Thoracic aorta (tissue), 2 donors: ENCODE measurements at places on chromosomes 16 and 17. TPM values are rescaled to one million over a fixed set of nuclear protein-coding genes. Genes with fewer than 3 reads are reported as not detected.

CD300H gene
- total RNA-seq, result not detected

DNA sequence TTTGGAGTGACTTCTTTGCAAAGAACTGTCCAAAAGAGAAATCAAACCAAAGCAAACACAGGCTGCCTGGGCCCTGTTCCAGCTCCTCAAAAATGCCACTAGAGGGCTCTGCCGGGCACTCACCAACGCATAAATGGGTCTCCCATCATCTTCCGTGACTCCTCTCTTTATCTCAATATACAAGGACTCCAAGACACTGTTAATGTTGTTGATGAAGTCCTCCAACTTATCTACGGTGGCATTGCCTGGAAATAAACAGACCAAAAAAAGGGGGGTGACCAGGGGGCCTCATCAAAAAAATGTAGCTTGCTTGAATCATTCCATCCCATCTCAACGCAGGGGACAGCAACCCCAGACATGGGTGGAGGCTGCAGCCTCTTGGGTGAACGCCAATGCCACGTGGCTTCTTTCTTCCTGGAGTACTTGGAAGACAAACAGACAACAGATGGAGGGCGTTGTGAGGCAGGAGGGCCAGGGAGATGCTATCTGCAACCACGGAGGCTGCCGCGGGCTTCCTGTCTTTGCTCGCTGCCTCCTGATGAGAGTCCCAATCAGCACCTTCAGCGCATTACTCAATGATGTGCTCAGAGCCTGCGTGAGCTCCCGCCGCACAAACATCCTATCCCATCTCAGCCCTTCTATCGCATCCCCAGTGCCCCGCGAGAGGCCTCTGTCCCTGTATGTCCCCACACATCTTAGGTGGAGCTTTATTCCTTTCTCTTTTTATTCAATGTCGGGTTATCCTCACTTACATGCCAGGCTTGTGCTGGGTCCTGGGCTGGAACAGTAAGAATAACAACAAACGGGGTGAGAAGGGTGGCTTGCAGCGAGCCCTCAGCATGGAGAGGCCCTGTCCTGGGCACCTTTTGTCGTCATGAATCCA, 32.0 kb downstream of the KDM8 start:
- peak overlapping the region; percentile 2 for H3K27ac ChIP-seq
- H3K27me3 ChIP-seq, result no peaks in the 10 kb centered on the region
- peaks cover 4% of the 10 kb centered on the region for H3K4me1 ChIP-seq
- peaks cover 13% of the 10 kb centered on the region for H3K36me3 ChIP-seq

- DNase-seq, result no peak
- H3K27me3 ChIP-seq, result no peaks in the 10 kb centered on the region
- H3K4me3 ChIP-seq, result no peak overlapping the region
- H3K4me1 ChIP-seq, result peaks cover 4% of the 10 kb centered on the region
Measured at GRCh38 chr17:64732336-64733006, 70.4 kb upstream of the SMURF2 start.

- no peaks in the 10 kb centered on the region for H3K36me3 ChIP-seq
- no peaks in the 10 kb centered on the region for H3K4me1 ChIP-seq
- H3K27me3 ChIP-seq, result no peaks in the 10 kb centered on the region
- no peak for DNase-seq
- H3K27ac ChIP-seq, result no peak overlapping the region
Measured at GRCh38 chr16:57961538-57961937, 9.4 kb downstream of the CNGB1 start.

DNA sequence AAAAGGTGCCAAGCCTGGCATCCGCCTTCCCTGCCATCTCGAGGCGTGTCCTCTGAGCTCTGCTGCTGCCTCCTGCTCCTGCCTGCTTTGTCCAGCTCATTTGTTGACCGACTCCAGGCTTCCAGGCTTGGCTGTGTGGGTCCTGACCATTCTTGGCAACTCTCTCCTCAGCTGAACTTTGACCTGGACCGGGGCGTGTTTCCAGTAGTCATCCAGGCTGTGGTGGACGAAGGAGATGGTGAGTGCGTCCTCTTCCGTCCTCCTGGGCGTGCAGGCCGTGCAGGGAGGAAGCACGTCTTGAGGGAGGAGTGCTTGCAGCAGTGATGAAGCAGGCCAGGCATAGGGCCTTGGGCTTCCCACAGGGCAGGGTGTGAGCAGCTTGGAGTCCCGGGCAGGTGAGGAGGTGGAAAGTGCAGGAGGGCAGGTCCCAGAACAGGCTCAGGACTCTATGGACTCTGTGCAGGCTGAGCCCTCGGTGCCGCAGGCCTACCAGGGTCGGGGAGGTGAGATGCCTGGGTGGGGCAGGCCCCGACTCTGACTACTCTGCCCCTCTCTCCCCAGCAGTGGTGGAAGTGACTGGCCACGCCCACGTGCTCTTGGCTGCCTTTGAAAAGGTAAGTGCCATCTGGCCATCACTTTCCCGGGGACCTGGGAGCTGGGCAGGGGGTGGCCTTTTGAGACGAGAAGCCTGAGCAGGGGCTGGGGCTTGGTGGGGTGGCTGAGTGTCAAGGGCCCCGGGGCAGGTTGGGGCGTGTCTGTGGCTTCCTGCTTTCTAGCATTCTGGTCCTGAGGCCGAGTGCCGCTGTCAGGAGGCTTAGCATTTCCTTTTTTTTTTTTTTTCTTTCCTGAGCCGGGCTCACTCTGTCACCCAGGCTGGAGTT, 28.6 kb upstream of the NUDT16L1 start:
- peaks cover 7% of the 10 kb centered on the region for H3K4me1 ChIP-seq
- H3K27me3 ChIP-seq, result no peaks in the 10 kb centered on the region
- H3K27ac ChIP-seq, result no peak overlapping the region
- peaks cover 28% of the 10 kb centered on the region for H3K36me3 ChIP-seq
- no peak overlapping the region for H3K4me3 ChIP-seq

COL1A1 gene
- 261 TPM for total RNA-seq
